ENCODE measurements at places on chromosomes 5 and 9. TPM values are rescaled to one million over a fixed set of nuclear protein-coding genes. Genes with fewer than 3 reads are reported as not detected.

GRCh38 chr5:77638763-77639671, 504 bp upstream of the OTP start:
- DNase-seq: no peak

- no peak for DNase-seq
Observed at GRCh38 chr5:135150767-135151166, 116.7 kb upstream of the PITX1 start.

- no peak for DNase-seq
Observed at GRCh38 chr9:274406-274805, 59.7 kb downstream of the DOCK8 start.

DNA sequence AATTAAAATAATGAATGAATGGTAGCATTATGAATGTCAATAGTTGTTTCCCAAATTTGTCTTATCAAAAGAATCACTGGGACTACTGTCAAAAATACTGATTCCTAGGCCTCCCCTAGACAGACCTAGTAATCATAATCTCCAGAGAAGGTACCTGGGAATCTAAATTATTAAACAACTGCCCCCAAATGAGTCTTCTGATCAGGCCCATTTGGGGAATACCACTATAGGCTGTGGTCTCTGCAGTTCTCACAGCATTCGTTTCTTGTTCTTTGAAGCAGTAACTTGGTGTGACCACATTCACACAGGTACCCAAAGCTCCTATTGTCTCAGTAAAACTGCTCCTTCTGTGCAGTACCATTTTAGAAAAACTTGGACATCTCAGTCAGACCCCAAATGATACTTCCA, 230.9 kb downstream of the PIK3R1 start:
- no peak for DNase-seq

The RNF208 gene
- polyA plus RNA-seq: 16.3 TPM

DNA sequence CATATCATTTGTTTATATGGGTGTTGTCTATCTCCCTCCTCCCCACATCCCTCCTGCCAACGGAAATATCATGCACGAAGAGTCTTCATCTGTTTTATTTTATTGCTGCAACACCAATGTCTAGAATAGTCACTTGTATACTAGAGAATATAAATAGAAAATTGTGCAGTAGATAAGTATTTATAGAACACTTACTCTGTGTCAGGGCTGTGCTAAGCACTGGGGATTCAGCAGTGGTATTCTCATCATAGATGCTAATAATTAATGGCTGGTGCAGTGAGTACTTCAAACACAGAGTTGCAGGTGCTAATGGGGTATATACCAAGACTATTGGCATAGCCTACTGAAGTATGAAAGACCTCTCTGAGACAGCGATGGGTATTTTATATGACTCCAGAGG, 353.5 kb upstream of the CDH6 start:
- no peak for DNase-seq

The ZNF366 gene
- 4.5 TPM for polyA plus RNA-seq

GRCh38 chr9:126915281-126915816, 767 bp downstream of the RALGPS1 start:
- no peak for DNase-seq

The CCDC127 gene
- polyA plus RNA-seq: 13.6 TPM

The SPRY4 gene
- polyA plus RNA-seq: 36.5 TPM

- no peak for DNase-seq
Observed at GRCh38 chr5:53368516-53368915, 111.9 kb upstream of the FST start.

The CTSV gene
- 25.9 TPM for polyA plus RNA-seq

- DNase-seq: no peak
Observed at GRCh38 chr9:120900824-120901223, 23.8 kb upstream of the PHF19 start.

DNA sequence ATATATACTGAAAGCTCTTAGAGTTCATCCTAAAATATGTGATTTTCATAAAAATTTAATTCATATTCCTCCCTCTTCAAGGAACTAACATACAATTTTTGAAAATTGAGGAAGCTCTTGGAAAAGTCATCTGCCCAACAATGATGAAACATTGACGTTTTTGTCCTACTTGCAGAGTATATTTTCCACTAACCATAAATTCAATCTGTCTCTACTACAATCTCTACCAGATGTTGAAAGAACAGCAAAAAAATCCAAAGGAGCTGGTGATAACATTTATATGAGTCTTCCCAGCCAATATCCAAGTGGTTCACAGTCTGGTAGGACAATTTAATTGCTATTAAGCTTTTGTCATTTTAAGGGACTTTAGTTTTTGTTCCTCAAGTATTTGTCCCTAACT, 81.1 kb upstream of the NR3C1 start:
- DNase-seq: no peak

DNA sequence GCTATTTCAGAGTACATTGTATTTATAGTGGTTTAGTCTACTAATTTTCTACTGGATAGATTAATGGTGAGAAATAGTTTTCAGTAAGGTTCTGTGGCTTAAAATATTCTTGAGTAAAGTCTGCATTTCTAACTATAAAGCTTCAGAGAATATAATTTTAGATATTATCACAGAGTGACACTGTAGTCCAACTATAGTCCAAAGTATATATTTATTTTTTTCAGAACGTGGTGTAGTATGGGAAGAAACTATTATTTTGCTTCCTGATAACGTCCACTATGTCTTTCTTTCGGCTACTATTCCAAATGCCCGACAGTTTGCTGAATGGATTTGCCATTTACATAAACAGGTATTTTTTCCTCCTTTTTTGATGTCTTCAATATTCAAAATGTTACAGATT, 35.3 kb downstream of the MTREX start:
- DNase-seq: no peak

The PCDHB14 gene
- polyA plus RNA-seq: 11.2 TPM

DNA sequence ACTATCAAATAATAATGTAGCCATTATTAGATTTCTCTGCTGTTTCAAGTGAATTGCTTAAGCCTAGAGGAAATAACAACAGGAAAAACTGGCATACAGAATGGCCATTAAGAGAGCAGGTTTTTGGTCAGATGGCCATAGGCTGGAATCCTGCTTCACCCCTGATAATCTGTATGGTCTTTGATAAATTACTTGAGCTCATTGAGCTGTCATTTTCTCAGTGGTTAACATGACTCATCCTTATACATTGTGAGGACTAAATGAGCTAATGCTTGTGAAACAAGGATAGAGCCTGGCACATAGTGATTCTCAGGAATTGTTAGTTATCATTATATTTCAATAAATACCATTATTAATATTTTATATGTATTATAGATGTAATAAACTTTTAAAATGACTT, 516.5 kb downstream of the KIF4B start:
- no peak for DNase-seq

GRCh38 chr5:142808878-142809598, 38.9 kb downstream of the ARHGAP26 start:
- DNase-seq: no peak

DNA sequence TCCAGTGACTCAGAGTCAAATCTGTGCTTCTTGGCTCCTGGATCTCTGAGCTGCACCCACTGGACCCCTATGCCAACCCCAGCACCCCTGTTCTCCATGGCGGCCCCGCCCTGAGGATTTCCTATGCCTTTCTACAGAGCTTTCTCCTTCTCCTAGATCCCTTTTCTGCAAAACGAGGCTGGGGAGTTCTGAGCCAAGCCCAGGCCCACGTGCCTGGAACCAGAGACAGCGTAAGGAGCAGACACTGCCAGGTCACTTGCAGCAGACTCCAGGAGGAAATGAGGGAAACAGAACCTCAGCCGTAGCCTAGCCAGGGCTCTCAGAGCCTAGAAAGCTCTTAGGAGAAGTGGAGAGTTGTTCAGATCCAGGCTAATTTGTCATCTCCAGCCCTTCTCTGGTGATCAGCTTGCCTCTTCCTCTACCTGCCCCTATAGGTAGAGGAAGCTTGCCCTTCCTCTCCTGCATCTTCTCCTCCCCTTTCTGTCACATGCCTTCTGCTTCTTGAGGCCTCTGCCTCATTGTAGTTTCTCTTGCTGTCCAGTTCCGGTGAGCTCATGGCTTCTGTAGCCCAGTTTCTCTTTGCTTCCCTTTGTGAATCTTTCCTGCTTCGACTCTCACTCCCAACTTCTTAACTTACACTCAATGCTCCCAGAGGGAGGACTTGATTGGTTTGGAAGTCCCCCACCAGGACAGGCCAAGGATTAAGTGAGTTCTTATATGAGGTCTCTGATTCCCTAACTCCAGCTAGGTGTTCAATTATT, 163.4 kb downstream of the RGS3 start:
- DNase-seq: no peak

The LCN12 gene
- polyA plus RNA-seq: 36.8 TPM

The OBP2B gene
- 0.30 TPM for polyA plus RNA-seq

The SLC1A3 gene
- polyA plus RNA-seq: 4.9 TPM

The CPLANE1 gene
- 31.7 TPM for polyA plus RNA-seq

GRCh38 chr5:59799668-59800346, 93.7 kb downstream of the PDE4D start:
- no peak for DNase-seq

- DNase-seq: no peak
Observed at GRCh38 chr5:103347716-103348423, 89.3 kb downstream of the MACIR start.

DNA sequence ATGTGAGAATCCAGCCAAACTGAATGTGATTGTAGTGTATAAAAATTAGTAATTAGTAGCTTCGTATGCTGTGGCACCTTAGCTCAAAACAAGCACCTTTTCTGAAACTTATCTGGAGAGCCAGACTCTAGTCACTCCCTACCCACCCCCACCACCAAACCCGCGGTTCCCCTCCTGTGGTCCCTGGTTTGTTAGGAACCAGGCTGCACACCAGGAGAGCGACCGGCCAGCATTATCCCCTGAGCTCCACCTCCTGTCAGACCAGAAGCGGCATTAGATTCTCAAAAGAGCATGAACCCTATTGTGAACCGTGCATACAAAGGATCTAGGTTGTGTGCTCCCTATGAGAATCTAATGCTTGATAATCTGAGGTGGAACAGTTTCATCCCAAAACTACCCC, 498.6 kb downstream of the CHSY3 start:
- no peak for DNase-seq

Data from right renal pelvis (tissue), 4 donors.